ENCODE measurements at places on chromosomes 4 and X.

GRCh38 chrX:21738210-21738949, 19.5 kb downstream of the SMPX start:
- no peak for DNase-seq

- no peak for DNase-seq
Observed at GRCh38 chr4:140188975-140189374, 35.0 kb upstream of the MAML3 start.

DNA sequence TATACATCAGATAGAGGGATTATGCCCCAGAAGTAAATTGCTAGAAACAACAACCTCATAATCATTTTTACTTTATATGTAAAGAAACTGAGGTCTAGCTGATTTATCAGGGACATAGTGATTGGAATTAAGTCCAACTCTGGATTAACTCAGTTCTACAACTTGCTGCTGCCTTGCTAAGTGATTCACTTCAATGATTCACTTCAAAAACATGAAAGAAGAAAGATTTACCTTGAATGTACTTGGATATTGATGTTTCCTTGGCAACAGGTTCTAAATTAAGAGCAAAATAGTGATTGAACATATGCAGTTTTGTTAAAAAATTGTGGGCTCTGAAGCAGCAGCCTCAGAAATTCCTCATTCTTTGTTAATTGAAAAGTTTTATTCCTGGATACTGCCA, 99.8 kb upstream of the H2AZ1 start:
- no peak for DNase-seq

DNA sequence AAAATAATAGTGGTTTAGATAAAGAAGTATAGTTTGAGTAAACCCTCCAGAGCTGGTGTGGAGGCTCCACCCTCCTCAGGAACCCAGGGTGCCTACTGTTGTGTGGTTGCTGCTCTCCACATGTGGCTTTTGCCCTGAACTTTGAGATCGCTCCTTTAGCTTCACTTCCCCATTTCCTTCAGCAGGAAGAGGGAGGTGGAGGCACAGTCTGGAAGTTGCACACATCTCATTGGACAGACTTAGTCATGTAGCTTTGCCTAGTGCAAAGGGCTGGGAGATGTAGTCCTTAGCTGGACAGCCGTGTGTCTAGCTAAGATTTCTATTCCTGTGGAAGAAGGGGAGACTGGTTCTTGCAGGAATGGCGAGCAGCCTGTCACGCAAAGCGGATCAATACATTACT, 37.9 kb downstream of the RGS12 start:
- DNase-seq: no peak

GRCh38 chrX:22800806-22801205, 199.0 kb upstream of the DDX53 start:
- no peak for DNase-seq

DNA sequence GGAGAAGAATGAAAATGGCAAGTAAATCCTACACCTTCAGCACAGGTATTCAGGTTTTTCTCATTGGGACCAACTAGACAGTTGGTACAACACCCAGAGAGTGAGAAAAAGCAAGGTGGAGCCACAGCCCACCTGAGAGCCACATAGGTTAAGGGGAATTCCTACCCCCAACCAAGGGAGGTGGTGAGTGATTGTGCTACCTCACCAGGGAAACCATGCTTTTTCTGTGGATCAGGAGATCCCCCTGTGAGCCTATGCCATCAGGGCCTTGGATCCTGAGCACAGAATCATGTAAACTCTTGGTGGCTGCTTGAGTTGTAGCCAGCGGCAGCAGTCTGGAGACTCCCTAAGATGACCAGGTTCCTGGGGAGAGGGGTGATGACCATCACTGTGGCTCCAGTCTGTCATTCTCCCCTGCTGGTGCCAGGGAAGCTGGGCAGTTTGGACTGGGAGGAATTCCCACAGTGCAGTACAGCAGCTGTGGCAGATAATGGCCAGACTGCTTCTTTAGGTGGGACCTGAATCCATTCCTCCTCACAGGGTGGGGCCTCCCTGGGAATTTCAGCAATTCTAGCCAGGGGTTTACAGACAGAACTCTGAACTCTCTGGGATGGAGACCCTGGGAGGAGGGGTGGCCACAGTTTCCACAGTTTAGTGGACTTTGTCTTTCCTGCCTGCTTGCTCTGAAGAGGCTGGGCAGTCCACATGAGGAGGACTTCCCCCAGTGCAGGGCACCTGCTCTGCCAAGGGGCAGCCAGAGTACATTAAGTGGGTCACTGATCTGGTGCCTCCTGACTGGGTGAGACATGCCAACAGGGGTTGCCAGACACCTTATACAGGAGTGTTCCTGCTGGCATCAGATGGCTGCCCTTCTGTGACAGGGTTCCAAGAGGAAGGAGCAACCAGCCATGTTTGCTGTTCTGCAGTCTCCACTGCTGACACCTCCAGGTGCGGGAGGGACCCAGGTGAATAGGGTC, 43.2 kb downstream of the PARM1 start:
- DNase-seq: no peak

GRCh38 chr4:74054483-74055047, 16.1 kb upstream of the CXCL3 start:
- DNase-seq: no peak

- DNase-seq: no peak
Observed at GRCh38 chr4:617644-618641, 7.4 kb upstream of the PDE6B start.

DNA sequence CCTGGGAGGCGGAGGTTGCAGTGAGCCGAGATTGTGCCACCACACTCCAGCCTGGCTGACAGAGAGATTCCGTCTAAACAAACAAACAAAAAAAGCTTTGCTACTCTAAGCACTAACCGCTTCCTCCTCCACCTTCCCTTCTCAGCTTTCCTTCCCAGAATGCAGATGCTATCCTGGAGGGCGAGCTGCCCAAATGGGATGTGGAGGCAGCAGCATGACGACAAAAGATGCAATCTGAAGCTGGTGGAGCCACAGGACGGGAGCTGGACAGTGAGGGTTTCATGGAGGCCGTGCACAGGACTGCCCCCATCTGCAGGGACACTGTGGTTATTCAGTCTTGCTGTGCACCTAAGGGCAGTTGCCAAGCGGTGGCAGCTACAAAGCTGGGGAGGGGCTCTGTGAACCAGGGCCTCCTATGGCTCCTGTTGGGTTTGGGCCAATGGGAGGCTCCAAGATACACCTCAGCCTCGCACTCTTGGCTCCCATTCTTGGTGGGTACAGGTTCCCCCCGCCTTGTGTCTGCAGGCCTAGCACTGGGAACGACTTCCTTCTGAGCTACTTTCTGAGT, 47.4 kb downstream of the WDR1 start:
- no peak for DNase-seq

- DNase-seq: no peak
Observed at GRCh38 chr4:8791609-8792008, 80.0 kb downstream of the HMX1 start.

- no peak for DNase-seq
Observed at GRCh38 chr4:86825511-86825910, 23.7 kb downstream of the SLC10A6 start.

- no peak for DNase-seq
Observed at GRCh38 chrX:52824608-52825007, 13.5 kb downstream of the XAGE5 start.

DNA sequence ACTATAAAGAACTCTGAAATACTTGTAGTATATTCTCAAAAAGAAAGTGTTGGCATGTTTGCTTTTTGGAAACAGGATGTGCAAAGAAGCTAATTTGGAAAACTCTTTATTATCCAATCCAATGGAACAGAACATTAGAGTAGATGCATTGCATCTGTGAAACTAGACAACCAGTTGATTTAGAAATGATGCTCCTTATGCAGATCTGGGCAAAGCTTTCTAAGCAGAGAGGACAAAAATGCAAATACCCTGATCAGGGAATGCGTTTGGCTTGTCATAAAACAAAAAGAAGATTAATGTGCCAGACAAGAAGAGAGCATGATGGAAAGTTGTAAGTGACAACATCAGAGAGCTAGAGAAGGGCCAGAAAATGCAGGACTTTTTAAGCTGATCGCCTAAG, 142.3 kb downstream of the RCHY1 start:
- DNase-seq: no peak

DNA sequence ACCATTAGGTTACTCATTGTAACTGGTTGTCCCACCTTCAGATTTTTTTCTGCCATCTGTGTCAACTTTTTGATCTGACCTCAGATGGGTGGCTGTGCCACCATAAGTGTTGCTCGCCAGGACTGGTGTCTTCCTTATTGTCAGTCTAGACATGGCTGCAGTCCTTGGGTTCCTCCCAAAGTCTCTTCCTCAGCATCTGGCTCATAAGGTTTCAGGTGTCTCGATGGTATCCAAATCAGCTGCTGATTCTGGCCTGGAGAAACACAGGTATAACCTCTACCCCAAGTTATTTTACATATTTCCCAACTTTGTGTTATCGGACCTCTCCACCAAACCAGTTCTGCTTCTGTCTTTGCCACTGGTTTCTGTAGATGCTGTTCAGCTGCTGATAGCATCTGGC, 158.5 kb downstream of the ZNF518B start:
- no peak for DNase-seq

- no peak for DNase-seq
Observed at GRCh38 chrX:101956556-101956955, 24.7 kb upstream of the ZMAT1 start.

DNA sequence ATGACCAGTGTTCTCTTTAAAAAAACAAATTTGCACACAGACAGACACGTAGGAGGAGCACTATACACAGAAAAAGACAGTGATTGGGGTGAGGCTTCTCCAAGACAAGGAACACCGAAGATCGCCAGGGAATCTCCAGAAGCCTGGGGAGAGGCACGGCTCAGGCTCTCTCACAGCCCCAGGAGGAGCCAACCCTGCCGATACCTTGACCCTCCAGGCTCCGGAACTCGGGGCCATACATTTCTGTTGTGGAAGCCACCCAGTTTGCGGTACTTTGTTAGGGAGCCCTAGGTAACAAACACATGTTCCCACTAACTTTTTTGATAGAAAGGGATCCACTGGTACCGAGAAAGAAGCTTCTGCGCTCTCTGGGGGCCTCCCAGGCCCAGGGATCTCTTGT, 55.8 kb downstream of the DCTD start:
- no peak for DNase-seq

DNA sequence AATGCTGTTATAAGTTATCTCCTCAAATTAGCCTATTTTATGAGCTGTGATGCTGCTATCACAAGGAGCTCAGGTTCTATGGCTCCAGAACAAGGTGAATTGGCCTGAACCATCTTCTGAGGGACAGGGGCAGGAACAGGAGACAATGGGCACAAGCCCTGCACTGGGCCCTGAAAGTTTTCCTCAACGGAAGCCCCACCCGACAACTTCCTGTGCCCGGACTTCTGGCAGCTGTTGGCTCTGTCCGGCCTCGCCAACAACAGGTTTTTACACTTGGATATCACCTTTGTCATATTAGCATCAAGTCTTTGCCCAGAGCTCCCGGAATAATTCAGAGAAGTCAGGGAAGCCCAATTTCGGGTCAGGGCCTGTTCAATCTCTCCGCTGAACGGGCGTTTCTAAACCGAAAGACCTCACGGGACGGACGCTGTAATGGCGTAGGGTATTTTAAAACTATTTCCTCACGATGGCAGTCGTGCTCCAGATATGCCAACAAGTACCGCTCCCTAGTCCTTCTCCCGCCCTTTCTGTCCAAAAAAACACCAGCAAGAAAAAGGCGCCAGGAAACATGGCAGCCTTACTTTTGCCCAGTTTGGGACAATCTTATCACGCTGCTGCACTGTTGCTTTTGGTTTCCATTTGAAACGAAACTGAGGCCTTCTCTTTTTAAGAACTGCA, 201.0 kb upstream of the STK26 start:
- DNase-seq: no peak

DNA sequence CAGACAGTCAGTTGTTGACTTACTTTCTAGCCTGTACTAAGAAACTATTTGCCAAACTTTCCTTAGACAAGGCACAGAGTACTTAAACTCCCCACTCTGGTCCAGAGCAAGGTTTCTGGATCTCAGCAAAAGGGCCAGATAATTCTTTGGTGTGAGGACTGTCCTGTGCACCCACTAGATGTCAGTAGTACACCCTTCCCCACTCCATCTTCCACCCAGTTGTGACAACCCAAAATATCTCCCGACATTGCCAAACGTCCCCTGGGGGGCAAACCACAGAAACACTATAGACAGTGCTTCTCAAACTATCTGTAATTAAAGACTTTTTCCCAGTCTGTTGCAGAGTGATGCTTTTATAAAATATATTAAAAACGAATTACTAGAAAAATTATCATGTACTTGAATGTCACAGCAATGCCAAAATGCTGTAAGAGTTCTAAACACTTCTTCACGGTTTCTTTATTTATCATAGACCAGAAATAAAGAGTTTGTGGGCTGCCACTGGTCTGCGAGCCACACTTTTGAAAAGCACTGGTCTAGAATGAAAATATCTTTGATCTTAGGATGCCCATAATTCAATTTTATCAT, 203.5 kb downstream of the PRDM5 start:
- no peak for DNase-seq

- no peak for DNase-seq
Observed at GRCh38 chr4:79576429-79576753, 168.4 kb upstream of the GK2 start.

- no peak for DNase-seq
Observed at GRCh38 chr4:151564321-151564720, 155.3 kb downstream of the FHIP1A start.

- no peak for DNase-seq
Observed at GRCh38 chr4:147717878-147718277, 14.0 kb upstream of the ARHGAP10 start.

GRCh38 chr4:86441175-86441936, 81.5 kb upstream of the MAPK10 start:
- DNase-seq: no peak

GRCh38 chr4:76206222-76206942, 7.2 kb downstream of the SCARB2 start:
- DNase-seq: no peak

GRCh38 chr4:142467088-142467487, 379.0 kb downstream of the INPP4B start:
- no peak for DNase-seq

- no peak for DNase-seq
Observed at GRCh38 chrX:11899091-11899490, 141.1 kb downstream of the MSL3 start.

DNA sequence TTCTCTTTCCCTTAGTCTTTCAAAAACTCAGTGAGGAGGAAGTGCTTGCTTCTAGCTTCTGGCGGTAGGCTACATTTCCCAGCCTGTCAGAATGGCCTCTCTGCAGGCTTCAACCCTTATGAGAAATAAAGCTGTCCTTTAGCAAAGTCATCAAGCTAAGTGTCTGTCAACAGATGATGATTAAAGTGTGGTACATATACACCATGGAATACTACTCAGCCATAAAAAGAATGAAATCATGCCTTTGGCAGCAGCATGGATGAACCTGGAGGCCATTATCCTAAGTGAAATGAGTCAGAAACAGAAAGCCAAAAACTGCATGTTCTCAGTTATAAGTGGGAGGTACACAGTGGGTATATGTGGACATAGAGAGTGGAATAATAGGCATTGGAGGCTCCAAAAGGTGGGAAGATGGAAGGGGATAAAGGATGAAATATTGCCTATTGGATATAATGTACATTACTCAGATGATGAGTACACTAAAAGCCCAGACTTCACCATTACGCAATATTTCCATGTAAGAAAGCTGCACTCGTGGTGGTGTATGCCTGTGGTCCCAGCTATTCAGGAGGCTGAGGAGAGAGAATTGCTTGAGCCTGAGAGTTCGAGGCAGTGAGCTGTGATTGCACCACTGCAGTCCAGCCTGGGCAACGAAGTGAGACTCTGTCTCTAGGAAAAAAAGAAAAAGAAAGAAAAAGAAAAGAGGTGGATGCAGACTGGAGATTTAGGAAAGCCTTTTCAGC, 7.9 kb downstream of the TRIM2 start:
- no peak for DNase-seq

- no peak for DNase-seq
Observed at GRCh38 chrX:119778829-119779228, 12.6 kb downstream of the RPL39 start.

Data from CD4-positive, alpha-beta T cell (primary cell).